ENCODE measurements at places on chromosomes 16 and 17. TPM values are rescaled to one million over a fixed set of nuclear protein-coding genes. Genes with fewer than 3 reads are reported as not detected.
A peak's percentile ranks its signal among the peaks of the same experiment; 100 is the strongest.

The TMC8 gene
- total RNA-seq = 124 TPM

The RHOT2 gene
- total RNA-seq = 110 TPM

The SHISA9 gene
- not detected for total RNA-seq

The OR2C1 gene
- not detected for total RNA-seq

DNA sequence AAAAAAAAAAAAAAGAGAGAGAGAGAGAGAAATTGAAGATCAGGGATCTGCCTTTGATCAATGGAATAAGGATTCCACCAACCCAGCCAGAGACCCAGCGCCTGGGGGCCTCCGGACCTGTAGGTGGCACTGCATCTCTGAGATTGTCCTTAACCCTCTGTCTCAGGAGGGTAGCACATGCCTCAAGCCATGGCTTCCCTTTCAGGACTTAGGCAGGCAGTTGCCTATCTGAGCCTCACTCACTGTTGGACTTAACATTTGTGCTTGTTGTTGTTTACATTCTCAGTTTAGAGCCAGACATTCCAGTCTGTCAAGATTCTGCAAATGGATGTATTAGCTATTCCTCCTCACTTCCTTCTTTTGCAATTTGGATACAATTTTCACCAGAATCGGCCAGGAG, 5.1 kb upstream of the SCNN1B start:
- DNase-seq = no peak

DNA sequence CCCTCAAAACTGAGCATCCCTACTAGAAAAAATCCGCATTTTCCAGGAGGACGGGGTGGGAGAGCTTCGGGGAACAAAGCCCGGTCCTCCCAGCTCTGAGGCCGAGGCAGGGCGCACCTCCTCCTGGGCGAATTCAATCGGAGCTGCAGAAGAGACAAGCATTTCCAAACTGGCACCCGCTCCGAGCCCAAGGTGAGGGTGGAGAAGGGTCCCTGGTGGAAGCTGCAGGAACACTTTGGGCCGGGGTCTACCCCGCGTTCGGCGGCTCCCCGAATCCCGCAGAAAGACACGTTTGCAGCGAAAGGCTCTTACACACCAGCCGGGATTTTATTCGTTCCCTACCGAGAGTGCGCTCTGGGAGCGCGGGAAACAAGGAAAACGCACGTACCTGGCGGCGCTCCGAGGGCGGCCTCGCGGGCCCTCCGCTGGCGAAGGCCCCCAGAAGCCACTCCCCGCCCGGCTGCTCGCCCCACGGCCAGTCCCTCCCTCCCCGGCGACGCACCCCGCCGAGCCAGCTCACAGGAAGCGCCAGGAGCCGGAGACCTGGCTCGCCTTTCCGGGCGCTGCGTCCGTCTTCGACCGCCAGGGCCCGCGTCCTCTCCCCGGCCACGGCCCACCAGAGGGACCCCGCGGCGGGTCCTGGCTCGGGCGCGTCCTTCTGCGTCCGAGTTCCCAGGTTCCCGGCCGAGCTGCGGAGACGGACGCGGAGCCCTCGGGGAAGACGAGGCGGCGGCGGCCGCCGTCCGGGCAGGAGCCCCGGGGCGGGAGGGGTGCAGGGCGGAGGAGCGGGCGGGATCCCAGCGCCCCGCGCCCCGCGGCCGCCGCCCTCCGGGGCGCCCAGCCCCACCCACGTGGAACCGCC, 49.8 kb upstream of the BAHCC1 start:
- DNase-seq = peak; percentile 72

GRCh38 chr17:57561072-57561861, 183.8 kb downstream of the CCDC182 start:
- no peak for DNase-seq

DNA sequence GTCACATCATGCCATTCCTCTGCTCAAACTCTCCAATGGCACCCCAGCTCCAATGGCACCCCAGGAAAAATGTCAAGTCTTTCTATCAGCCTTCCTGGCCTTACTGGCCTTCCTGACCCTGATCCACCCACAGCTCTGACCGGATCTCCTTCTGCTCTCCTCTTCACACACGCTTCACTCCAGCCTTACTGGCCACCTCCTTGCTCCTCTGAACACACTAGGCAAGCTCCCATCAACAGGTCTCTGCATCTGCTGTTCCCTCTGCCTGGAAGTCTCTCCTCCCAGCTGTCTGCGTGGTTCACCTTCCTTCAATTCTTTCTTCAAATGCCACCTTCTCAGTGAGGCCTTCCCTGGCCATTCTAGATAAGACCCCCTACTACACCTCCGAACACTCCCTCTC, 43.4 kb downstream of the MYO1D start:
- DNase-seq = no peak

- DNase-seq = no peak
Measured at GRCh38 chr16:83351846-83352245, 455.9 kb upstream of the HSBP1 start.

Data from activated T-cell treated with anti-CD3 and anti-CD28 coated beads, Interleukin-2, amount 50 U/mL, for 72 hours (primary cell).